ENCODE measurements at places on chromosomes 2 and 18. TPM values are rescaled to one million over a fixed set of nuclear protein-coding genes. Genes with fewer than 3 reads are reported as not detected.

DNA sequence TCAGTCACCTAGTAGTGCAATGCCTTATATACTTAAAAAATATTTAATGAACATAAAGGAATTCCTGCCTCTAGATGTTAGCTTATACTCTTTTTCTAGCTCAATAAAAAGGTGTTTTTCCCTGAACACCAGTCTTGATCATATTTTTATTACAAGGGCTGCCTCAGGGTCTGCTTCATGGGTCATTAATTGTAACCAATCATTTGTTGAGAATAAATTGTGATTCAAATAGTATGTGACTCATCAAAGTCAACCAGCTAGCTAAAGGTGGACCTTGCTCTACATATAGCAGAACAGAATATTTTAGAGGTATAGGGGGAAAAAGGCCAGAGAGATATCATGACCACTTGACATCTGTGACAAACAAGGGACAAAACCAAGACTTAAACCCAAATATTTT is 114.0 kb downstream of the PIK3C3 start:
- no peak for DNase-seq

GRCh38 chr2:28336264-28336980 is 56.2 kb upstream of the FOSL2 start:
- DNase-seq, result no peak

Gene FABP1
- not detected for total RNA-seq

GRCh38 chr18:2906704-2907549 is 60.1 kb downstream of the EMILIN2 start:
- no peak for DNase-seq

GRCh38 chr18:33239298-33239697 is 201.2 kb downstream of the CCDC178 start:
- DNase-seq, result no peak

DNA sequence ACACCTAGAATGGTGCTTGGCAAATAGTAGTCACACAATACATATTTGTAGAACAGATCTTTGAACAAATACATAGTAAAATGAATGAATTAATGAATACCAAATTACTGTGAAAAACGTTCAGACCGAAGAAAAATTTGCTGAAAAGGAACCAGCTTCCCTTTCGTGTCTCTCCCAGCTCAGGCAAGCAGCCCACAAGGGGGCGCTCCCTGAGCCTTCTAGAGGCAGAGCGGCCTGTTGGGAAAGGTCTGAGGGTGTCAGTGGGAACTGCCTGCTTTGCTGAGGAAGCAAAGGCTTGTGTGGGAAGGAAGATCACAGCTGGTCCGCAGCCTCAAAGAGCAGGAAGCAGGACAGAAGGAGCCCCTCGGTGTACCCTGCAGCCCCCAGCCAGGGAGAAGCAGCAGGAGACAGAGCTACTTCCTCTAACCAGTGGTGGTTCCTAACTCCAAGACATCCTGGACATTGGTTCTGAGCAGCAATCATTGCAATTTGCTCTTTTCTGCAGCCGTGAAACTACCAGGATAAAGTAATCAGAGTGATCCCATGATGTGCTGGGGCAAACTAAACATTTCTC is 231.1 kb downstream of the ANKRD30B start:
- no peak for DNase-seq

Gene HOXD10
- total RNA-seq, result not detected
